Activated naive CD4-positive, alpha-beta T cell (primary cell): ENCODE measurements at places on chromosomes 6 and 20.

DNA sequence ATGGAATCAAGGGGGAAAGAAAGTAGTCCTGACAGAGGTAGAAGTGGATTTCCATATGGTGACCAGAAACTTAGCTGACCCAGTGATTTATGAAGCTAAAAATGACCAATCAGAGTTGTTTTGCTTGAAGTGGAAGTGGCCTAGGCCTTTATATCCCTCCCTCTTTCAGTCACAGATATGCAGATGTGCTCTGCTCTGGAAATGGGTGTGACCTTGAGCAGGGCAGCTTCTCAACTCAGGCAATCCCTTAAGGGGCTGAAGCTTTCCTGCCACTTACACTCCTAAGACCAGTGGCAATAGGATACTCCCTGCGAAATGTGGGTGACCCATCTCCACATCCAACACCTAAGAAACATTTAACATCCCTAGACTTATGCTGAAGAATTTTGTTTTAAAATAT is 256.6 kb downstream of the EYS start:
- DNase-seq, result no peak

DNA sequence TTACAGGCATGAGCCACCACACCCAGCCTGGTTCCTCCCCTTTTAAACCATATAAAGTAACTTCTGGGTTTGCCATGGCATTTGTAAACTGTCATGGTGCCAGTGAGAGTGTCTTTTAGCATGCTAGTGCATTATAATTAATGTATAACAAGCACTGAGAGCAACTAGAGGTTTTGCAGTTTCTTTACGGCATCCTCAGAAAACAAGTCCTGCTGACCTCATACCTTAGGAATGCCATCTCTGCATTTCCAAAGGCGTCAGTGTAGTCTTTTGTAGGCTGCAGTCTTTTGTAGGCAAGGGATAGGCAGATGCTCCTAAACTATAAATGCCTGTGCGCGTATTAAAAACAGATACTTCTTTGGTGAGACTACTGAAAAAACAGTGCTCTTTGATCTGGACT is 75.0 kb upstream of the EZR start:
- DNase-seq, result no peak

DNA sequence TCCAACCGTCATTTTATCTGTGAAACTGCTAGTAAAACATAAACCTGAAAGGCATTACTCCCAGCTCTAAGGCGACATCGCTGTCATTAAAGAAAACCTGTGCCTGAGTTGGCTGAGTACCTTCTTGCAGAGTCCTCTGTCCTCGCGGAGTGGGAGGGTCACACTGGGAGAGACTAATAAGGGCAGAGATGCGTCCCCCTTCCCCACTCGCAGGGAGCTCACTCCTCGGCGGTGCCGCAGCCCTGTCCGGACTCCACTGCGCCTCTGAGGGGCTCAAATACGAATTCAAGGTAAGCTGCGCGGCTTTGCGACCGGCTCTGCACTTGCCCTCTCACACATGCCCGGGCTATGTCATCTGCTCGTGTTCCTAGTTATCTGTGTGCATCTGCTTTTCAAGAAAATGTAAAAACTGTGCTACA is at the start of gene COL19A1:
COL19A1 (plus strand) TSS at position 206 of the 419 bp plus-strand sequence. CDS start 13,012 bp downstream, outside the sequence.
- DNase-seq, result no peak

GRCh38 chr20:58251979-58252591 is 23.6 kb upstream of the ANKRD60 start:
- no peak for DNase-seq

- DNase-seq, result no peak
Measured at GRCh38 chr20:60124776-60125381, 166.7 kb downstream of the CDH26 start.

DNA sequence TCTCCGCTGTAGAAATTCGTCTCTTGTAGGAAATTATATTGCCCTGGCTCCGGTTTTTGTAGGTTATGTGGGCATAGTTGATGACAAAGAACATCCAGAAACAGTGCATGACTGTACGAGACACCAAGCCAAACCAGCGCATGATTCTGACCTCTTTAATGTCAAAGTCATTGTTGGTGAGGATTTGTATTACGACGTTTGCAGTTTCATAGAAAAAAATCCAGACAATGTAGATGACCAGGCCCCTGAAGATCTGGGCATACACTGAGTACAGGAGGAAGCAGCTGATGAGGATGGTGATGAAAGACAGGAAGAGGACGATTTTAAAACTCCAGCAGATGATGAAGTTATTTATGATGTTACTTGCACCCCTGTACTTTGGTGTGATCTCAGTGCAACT is 39.1 kb upstream of the TBC1D22B start:
- no peak for DNase-seq

DNA sequence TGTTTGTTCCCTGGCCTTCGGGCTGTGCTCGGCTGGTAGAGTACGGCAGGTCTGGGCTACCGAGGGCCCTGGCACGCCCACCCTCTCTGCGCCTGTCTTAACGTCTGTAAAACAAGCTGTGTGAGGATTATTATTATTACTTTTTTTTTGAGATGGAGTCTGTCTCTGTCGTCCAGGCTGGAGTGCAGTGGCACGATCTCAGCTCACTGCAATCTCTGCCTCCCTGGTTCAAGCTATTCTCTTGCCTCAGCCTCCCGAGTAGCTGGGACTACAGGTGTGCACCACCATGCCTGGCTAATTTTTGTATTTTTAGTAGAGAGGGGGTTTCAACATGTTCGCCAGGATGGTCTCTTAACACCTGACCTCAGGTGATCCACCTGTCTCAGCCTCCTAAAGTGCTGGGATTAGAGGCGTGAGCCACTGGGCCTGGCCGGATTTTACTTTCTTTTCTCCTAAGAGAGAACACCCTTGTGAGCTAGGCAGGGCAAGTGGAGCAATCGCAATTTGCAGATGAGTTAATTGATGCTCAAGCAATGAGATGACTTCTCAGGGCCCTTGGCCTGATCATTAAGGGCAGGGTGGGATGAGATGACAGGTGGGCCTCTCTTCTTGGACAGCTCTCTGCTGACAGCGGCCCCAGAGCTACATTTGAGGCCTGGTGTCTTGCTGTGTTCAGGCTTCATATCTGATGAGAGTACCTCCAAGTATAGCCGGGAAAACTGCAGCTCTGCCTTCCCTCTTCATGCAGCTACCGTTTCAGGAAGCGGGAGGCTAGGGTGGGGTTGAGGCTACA is 859 bp upstream of the SMIM29 start:
- DNase-seq, result no peak

GRCh38 chr20:47354714-47355488 is 1.6 kb downstream of the ZMYND8 start:
- DNase-seq, result no peak

DNA sequence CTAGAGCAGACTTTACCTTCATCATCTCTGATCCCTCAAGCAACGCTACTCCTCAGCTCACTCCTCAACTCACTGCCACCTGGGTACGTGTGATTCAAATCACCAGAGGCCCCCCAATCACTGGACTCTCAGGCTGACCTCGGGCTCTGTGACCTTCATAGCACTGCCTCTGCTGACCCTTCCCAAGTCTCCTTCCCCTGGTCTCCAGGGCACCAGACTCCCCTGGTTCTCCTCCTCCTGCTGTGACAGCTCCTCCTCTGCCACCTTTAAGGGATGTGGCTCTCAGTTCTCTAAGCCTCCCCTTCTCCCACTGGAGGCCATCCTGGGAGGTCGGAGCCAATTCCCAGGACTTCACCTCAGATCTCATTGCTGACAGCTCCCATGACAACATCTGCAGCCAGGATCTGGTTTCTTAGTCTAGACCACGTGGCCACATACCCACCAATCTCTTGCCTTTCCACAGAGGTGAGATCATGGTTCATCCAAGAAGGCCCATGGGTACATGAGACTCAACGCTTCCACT is 90.4 kb downstream of the NFATC2 start:
- DNase-seq, result no peak

GRCh38 chr6:110609101-110609500 is 132.7 kb upstream of the SLC22A16 start:
- DNase-seq, result no peak

- DNase-seq, result no peak
Measured at GRCh38 chr6:144314003-144314485, 28.9 kb downstream of the UTRN start.

DNA sequence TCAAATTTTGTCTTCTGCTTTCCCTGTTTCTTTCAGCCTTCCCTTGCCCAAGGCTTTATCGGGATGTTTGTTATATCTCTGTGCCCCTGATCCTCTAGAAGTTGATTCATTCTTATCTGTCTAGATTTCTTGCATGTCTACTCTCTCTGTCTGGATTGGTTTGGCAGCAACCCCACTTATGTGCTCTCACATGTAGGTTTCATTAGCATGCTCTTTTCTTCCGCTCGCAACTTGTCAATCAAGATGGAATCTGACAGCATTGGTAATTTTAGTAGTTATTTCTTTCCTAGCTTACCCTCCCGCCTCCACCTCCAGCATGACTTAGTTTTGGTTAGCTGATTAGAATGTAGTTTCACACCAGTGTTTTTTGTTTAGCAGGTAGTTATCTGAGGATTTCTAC is 39.3 kb downstream of the LRRC1 start:
- no peak for DNase-seq

- no peak for DNase-seq
Measured at GRCh38 chr20:14582855-14583254, 245.4 kb upstream of the FLRT3 start.

DNA sequence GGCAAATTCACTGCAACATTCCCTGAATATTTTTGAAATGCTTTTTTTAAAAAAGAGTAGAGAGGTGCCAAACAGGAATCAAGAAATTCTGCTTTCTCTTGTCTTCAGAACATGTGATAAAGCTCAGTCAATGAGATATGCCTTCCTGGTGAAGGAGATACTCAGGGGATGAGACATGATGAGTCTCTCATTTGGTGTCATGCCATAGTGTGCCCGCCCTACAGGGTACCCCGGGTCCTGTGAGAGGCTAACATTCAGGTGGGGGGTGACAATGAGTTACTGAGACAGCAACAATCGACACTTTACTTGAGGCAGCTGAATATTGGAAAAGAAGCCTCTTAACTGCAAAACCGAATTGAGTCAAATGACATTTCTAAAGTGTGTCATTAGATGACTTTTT is 6.7 kb downstream of the CCR6 start:
- no peak for DNase-seq

DNA sequence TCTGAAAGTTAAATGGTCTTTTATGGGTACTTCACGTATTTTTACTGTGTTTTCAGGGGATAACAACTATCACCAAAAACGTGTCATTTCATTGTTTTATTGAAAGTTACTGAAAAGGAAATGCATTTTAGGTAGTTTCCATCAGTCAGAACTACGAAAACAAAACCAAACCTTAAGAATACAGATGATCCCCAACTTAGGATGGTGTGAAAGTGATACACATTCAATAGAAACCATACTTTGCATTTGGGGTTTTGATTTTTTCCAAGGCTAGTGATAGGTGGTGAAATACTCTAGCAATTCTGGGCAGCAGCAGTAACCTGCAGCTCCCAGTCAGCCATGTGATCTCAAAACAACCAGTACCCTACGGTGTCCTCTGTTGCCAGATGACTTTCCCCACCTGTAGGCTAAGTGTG is 25.9 kb upstream of the EFHC1 start:
- no peak for DNase-seq

DNA sequence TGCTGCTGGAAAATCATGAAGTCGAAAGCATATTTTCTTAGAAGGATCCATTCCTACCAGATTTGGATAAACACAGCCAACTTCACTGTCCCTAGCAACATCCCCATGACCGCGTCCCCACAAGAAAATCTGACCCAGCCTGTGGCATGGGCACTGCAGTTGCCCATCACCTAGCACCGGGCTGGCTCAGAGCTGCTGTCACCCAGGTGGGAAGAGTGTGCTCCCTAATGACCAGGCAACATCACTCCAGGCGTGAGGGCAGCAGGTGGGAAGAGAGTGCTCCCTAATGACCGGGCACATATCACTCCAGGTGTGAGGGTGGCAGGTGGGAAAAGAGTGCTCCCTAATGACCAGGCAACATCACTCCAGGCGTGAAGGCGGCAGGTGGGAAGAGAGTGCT is 238.0 kb downstream of the TBXT start:
- no peak for DNase-seq

GRCh38 chr6:109428889-109429477 is 11.4 kb downstream of the PPIL6 start:
- DNase-seq, result no peak

DNA sequence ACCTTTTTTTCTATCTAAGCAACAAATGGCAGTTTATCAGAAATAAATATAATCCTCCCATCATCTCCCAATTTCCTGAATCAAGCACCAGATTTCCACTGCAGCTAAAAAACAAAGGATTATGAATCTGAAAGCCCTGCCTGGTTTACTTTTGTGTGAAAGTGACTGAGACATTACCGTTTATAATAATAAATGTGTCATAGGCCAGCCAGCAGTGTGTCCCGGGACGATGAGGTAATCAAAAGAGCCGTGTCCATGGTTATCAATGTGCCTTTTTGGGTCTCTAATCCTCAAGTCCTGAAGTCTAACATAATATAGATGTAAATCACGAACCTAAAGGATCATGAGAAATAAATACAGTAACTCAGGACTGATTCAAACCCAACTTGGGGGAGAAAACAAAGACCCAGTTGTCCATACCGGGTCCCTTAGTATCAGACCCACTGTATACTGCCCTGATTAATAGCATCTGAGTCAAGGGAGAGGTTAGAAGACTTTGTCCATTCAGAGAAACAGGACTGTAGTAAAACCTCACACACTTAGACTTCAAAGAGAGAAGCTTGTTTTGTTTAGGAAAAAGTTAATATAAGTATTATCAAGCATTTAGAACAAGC is 149.1 kb downstream of the SASH1 start:
- DNase-seq, result no peak

DNA sequence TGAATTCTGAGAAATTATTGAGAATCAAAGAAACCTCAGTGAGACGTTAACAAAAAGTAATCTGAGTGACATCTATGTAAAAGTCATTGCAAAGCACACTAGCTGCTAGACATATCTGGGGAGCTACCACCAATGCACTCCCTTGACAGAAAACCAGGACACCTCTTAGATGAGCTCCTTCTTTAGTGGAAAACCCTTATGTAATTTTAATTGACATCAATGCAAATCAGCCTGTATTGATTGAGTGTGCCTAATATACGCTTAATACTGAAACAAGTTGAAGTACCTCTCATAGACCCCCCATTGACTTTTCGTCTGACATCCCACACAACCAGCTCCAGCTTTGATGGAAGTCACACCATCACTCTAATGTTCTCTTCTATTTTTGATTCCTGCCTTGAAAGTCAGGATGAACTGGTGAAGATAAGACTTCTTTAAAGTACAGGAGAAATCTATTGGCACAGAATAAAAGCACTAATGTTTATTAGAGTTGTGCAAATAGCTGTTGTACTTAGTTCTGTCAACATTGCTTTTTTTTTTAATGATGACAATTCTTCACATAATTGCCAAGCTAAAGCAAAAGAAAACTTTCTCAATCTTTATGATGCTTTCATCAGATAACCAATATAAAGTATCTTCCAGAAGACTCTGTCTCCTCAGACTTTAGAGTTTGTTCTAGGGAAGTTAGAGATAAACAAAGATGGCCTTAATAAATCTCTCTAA is 98.0 kb upstream of the FAM8A1 start:
- DNase-seq, result no peak
